ENCODE measurements at places on chromosomes 5 and 9. TPM values are rescaled to one million over a fixed set of nuclear protein-coding genes. Genes with fewer than 3 reads are reported as not detected.

The ZNF454 gene
- total RNA-seq = not detected

The GRIA1 gene
- not detected for total RNA-seq

The ADAMTS13 gene
- total RNA-seq = 2.5 TPM

The ANKRD34B gene
- not detected for total RNA-seq

The SAXO1 gene
- total RNA-seq = not detected

The GPR150 gene
- total RNA-seq = 0.76 TPM

Measured in activated CD8-positive, alpha-beta T cell treated with anti-CD3 and anti-CD28 coated beads for 36 hours (primary cell).